ENCODE measurements at places on chromosomes 1 and 21. TPM values are rescaled to one million over a fixed set of nuclear protein-coding genes. Genes with fewer than 3 reads are reported as not detected.

WNT4 gene
- 0.09 TPM for total RNA-seq

KRTAP13-2 gene
- total RNA-seq: not detected

KCNC4 gene
- 5.1 TPM for total RNA-seq

CFHR3 gene
- total RNA-seq: not detected

ARHGEF16 gene
- total RNA-seq: 0.09 TPM

IVL gene
- not detected for total RNA-seq

IL10 gene
- not detected for total RNA-seq

ACTN2 gene
- total RNA-seq: 1.8 TPM

ZNF695 gene
- total RNA-seq: 2.0 TPM

FAF1 gene
- 30.8 TPM for total RNA-seq

PRKAA2 gene
- total RNA-seq: 3.1 TPM

SPATA1 gene
- 1.0 TPM for total RNA-seq

HUNK gene
- total RNA-seq: not detected

C1orf116 gene
- not detected for total RNA-seq

CLCA1 gene
- total RNA-seq: not detected

CFHR5 gene
- not detected for total RNA-seq

LEFTY1 gene
- total RNA-seq: not detected

CELA3B gene
- not detected for total RNA-seq

SLC6A17 gene
- total RNA-seq: not detected

PLA2G5 gene
- total RNA-seq: 0.63 TPM

TOMM40L gene
- total RNA-seq: 16.8 TPM

GBP2 gene
- 29.8 TPM for total RNA-seq

LAPTM5 gene
- total RNA-seq: 11.5 TPM

GPR25 gene
- total RNA-seq: not detected

SFN gene
- total RNA-seq: not detected

SSX2IP gene
- 6.8 TPM for total RNA-seq

SPRR4 gene
- total RNA-seq: not detected

UBXN10 gene
- not detected for total RNA-seq

SAMD11 gene
- total RNA-seq: not detected

CSF3R gene
- not detected for total RNA-seq

FAM131C gene
- total RNA-seq: 0.09 TPM

SPRR1B gene
- total RNA-seq: not detected

KRTAP10-6 gene
- total RNA-seq: not detected

CLEC20A gene
- not detected for total RNA-seq

TGFB2 gene
- total RNA-seq: 56.2 TPM

BNIPL gene
- total RNA-seq: under 0.01 TPM

TDRD10 gene
- 2.5 TPM for total RNA-seq
